ENCODE measurements at places on chromosomes 4 and X. TPM values are rescaled to one million over a fixed set of nuclear protein-coding genes. Genes with fewer than 3 reads are reported as not detected.

GRCh38 chrX:40243755-40244515 is 146.2 kb upstream of the BCOR start:
- peaks cover 24% of the 10 kb centered on the region for H3K27me3 ChIP-seq
- no peak overlapping the region for H3K27ac ChIP-seq
- H3K4me1 ChIP-seq, result peaks cover 13% of the 10 kb centered on the region
- peak; percentile 27 for DNase-seq

DNA sequence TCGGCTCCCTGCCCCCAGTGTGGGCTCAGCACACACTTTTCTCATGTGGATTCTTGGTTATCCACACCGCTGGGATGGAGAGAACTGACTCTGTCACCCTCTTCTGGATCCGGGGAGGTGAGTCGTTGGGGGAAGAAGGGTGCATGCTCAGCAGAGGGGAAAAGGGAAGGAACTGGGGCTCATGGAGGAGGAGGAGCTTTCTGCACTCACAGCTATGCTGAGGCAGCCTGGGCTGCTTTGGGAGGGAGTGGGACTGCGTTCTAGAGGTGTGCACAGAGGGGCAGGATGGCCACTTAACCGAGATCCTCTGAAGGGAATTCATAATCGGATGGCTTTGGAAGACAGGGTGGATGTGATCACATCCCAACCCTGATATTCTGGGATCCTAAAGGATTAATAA is 51.6 kb downstream of the RTL5 start:
- H3K36me3 ChIP-seq, result no peaks in the 10 kb centered on the region
- peaks cover 59% of the 10 kb centered on the region for H3K27me3 ChIP-seq
- DNase-seq, result no peak
- peaks cover 21% of the 10 kb centered on the region for H3K4me1 ChIP-seq
- H3K4me3 ChIP-seq, result peak overlapping the region; percentile 15

- H3K4me1 ChIP-seq, result peaks cover 20% of the 10 kb centered on the region
- no peak overlapping the region for H3K4me3 ChIP-seq
- DNase-seq, result no peak
- peaks cover 82% of the 10 kb centered on the region for H3K27me3 ChIP-seq
- H3K27ac ChIP-seq, result no peak overlapping the region
- no peaks in the 10 kb centered on the region for H3K36me3 ChIP-seq
Observed at GRCh38 chr4:2044542-2045517, 14.3 kb upstream of the NAT8L start.

TNMD gene
- total RNA-seq, result 713 TPM

DNA sequence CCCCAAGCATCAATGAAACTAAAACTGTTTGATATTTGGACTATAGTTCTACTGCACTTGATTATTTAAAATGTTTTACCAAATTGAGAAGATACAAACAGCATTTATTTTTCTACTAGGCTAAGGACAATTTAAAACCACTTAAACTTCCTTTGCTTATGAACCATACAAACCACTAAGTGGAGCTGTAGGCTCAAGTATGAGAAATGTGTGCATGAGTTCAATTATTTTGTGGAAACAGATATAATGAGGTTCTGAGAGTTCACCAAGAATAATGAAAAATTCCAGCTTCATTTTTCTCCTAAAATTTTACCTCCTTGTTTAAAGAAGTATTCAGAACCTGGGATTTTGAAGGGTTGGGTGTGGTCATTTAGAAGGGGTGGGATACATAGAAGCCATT is 63.1 kb downstream of the SERPINA7 start:
- H3K4me1 ChIP-seq, result no peaks in the 10 kb centered on the region
- no peak overlapping the region for H3K4me3 ChIP-seq
- no peak overlapping the region for H3K27ac ChIP-seq
- no peaks in the 10 kb centered on the region for H3K36me3 ChIP-seq
- H3K27me3 ChIP-seq, result peaks cover 4% of the 10 kb centered on the region

DNA sequence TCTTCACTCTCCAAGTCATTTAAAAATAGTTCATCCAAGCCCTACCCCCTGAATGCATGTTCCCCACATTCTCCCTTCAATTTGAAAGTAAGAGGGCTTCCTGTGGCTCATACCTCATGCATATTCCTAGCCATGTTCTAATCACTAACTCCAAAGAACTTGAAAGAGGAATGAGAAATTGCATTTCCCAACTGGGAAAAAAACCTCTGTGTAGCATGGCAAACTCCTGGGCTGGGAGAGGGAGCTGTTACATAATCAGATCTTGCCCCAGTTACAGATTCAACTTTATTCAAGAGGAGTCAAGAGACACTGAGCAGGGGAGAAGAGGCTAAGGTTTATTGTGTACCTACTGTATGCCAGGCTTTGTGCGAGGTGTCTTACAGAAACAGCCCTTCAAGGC is 90.2 kb downstream of the SLC2A9 start:
- H3K27me3 ChIP-seq, result no peaks in the 10 kb centered on the region
- no peak for DNase-seq
- no peaks in the 10 kb centered on the region for H3K36me3 ChIP-seq
- H3K27ac ChIP-seq, result no peak overlapping the region
- H3K4me3 ChIP-seq, result no peak overlapping the region

DNA sequence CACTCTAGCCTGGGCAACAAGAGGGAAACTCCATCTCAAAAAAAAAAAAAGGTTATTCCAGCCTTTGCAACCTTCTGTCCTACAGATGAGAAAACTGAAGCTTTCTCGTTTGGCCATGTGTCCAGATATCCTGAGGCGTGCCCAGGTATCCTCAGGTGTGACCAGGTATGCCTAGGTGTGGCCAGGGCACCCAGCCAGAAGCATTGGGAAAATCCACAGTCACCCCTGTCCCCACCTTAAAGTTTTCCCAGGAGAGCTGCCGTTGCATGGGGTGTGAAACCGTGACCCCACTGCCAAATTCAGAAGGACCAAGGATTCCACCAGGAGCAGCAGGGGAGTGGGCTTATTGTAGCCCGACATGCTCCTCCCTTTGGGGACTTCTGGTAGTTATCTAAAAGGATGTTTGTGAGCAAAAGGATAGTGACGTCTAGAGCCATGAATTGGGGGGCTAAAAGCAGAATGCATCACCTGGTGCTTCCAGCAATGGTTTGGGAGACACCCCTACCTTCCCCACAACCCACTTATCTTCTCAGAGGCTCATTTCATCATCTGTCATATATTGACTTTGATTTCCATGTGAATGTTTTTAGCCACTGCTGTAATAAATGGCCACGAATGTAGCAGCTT is 4.0 kb upstream of the DHRSX start:
- no peak for DNase-seq
- no peaks in the 10 kb centered on the region for H3K36me3 ChIP-seq
- H3K4me3 ChIP-seq, result no peak overlapping the region
- H3K27ac ChIP-seq, result no peak overlapping the region

DNA sequence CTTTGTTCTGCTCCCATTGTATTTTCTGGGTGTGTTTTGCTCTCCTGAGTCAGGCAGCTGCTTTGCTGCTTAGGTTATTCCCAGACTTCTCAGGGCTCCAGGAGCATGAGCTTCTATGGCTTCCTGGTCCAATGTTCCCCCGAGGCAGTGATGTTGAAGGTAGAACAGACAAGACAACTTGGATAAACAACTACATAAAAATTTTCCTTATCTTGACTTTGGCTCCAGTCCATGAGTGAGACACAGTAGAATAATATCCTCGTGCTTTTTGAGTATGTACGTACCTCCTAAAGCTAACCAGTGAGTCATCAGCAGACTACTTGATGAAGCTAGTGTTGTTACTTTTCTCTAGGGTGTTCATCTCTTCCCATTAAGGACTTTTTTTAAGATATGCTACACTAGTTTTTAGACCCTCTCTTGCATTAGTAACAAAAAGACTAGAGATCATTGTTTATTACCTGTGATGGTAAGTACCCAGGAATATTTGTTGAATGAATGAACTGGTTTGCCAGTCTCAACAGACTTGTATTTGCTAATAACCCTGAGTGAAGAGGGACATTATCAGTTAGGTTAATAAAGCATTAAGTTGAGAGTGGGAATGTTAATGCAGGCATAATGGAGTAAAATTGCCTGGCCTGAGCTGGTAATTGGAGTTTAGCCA is 131.9 kb downstream of the FHIP1A start:
- peak; percentile 2 for DNase-seq
- H3K4me3 ChIP-seq, result no peak overlapping the region
- H3K36me3 ChIP-seq, result no peaks in the 10 kb centered on the region
- H3K27ac ChIP-seq, result no peak overlapping the region
- H3K4me1 ChIP-seq, result no peaks in the 10 kb centered on the region
- no peaks in the 10 kb centered on the region for H3K27me3 ChIP-seq

DNA sequence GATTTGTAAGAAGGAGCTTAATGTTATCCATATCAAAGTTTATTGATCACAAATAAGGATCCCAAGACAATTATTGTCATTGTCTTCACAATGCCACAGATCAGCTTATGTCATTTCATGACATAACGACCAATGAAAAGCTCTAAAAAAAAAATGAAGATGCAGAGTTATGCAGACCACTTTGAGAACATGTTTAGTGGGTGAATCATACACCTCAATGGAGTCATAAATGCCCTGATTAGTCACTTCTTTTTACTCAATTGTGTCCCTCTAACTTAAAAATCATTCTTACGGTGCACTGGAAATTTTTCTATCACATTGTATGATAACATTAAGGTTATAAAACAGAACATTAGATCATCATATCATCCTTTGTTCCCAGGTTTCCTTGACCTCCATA is 87.6 kb upstream of the GABRG1 start:
- H3K27ac ChIP-seq, result no peak overlapping the region
- H3K4me1 ChIP-seq, result no peaks in the 10 kb centered on the region
- DNase-seq, result no peak

TBC1D8B gene
- 7.3 TPM for total RNA-seq

GRCh38 chr4:54737421-54737820 is 79.7 kb downstream of the KIT start:
- DNase-seq, result peak; percentile 38
- no peak overlapping the region for H3K27ac ChIP-seq
- no peak overlapping the region for H3K4me3 ChIP-seq
- no peaks in the 10 kb centered on the region for H3K4me1 ChIP-seq

DNA sequence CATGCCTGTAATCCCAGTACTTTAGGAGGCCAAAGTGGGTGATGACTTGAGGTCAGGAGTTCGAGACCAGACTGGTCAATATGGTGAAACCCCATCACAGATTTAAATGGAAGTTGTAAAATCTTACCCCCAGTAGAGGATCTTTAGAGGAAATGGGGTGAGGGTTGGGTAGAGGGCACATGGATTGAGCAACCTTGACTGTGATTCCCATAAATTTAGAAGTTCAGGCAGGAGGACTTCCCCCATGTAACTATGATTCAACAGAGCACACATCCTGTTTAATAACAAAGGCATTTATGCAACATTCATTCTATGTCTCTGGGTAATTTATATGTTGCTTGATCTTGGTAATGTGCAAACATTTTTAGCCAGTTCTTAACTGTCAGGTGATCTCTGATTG is 143.1 kb downstream of the RBM47 start:
- H3K4me1 ChIP-seq, result no peaks in the 10 kb centered on the region
- no peak overlapping the region for H3K4me3 ChIP-seq
- H3K27ac ChIP-seq, result no peak overlapping the region
- H3K36me3 ChIP-seq, result no peaks in the 10 kb centered on the region
- no peak for DNase-seq
- H3K27me3 ChIP-seq, result peaks cover 4% of the 10 kb centered on the region

- H3K4me3 ChIP-seq, result no peak overlapping the region
- no peaks in the 10 kb centered on the region for H3K27me3 ChIP-seq
- H3K36me3 ChIP-seq, result no peaks in the 10 kb centered on the region
- DNase-seq, result no peak
- H3K4me1 ChIP-seq, result no peaks in the 10 kb centered on the region
Observed at GRCh38 chr4:111977419-111977965, 167.8 kb upstream of the FAM241A start.

MTNR1A gene
- 0.13 TPM for total RNA-seq

DNA sequence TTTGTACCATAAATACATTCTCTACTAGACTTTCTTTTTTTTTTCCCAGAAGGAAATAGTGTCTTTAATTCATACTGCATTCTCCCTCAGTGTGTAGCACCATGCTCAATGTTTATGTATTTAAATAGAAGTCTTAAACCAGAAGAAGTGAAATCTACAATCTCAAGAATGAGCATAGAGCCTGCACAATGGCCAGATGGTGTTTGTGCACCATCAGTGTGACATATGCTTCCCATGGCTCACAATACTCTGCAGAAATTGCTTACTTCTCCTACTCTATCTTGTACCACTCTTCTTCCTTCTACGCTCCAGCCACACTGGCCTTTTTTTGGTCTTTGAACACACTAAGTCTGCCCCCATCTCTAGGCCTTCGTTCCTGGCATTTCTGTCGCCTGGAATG is 2.6 kb upstream of the DOCK11 start:
- peaks cover 10% of the 10 kb centered on the region for H3K27me3 ChIP-seq
- H3K4me1 ChIP-seq, result peaks cover 12% of the 10 kb centered on the region
- no peaks in the 10 kb centered on the region for H3K36me3 ChIP-seq
- H3K4me3 ChIP-seq, result no peak overlapping the region
- H3K27ac ChIP-seq, result no peak overlapping the region
- no peak for DNase-seq

DNA sequence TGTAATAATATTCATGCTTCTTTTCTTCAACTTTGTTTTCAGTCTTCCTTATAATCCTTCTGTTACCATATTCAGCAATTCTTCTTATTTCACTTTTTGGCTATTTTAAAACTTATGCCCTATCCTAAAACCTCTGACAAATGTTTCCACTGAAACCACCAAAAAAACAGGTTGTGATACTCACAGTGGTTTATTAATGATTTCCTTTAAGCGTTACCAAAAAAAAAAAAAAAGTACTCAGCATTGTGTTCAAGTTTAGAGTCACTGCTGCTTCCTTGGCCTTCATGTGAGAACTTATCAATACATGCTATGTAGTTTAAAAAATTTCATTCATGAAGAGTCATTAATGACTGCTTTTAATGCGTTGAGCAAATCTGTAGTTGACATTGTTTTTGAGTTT is 35.4 kb upstream of the UGT2A3 start:
- H3K27me3 ChIP-seq, result no peaks in the 10 kb centered on the region
- no peaks in the 10 kb centered on the region for H3K36me3 ChIP-seq

GRCh38 chr4:81811562-81812293 is 340.0 kb upstream of the RASGEF1B start:
- no peak overlapping the region for H3K27ac ChIP-seq
- H3K4me1 ChIP-seq, result peaks cover 6% of the 10 kb centered on the region
- no peak for DNase-seq
- no peaks in the 10 kb centered on the region for H3K36me3 ChIP-seq
- H3K27me3 ChIP-seq, result no peaks in the 10 kb centered on the region
- no peak overlapping the region for H3K4me3 ChIP-seq

DNA sequence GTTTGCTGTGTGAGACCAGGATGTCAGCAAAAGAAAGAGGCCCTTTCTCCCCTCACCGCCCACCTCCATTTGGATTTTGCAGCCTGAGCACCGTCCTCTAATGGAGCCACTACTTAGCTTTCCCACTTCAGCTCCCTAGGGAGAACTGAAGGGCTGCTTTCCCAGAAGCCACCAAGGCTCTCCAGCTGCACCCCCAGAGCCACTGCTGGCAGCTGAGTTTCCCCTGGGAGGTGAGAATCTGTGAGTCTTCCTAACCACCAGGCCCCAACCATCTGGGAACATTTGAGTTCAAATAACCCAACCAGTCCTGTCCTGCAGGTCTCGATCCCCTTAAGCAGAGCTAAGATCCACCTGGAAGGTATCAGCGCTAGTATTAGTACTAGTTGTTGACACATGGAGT is 173.1 kb upstream of the USP9X start:
- DNase-seq, result peak; percentile 19
- no peak overlapping the region for H3K27ac ChIP-seq
- no peaks in the 10 kb centered on the region for H3K4me1 ChIP-seq
- H3K36me3 ChIP-seq, result no peaks in the 10 kb centered on the region
- H3K27me3 ChIP-seq, result peaks cover 16% of the 10 kb centered on the region

GRCh38 chrX:13254076-13254785 is 65.6 kb downstream of the ATXN3L start:
- H3K27me3 ChIP-seq, result peaks cover 31% of the 10 kb centered on the region
- H3K4me1 ChIP-seq, result no peaks in the 10 kb centered on the region
- H3K36me3 ChIP-seq, result no peaks in the 10 kb centered on the region
- H3K27ac ChIP-seq, result no peak overlapping the region
- DNase-seq, result no peak
